ENCODE measurements at places on chromosomes 2 and 18.
A peak's percentile ranks its signal among the peaks of the same experiment; 100 is the strongest.

GRCh38 chr2:240898108-240898730, 2.3 kb upstream of the MAB21L4 start:
- DNase-seq, result no peak

DNA sequence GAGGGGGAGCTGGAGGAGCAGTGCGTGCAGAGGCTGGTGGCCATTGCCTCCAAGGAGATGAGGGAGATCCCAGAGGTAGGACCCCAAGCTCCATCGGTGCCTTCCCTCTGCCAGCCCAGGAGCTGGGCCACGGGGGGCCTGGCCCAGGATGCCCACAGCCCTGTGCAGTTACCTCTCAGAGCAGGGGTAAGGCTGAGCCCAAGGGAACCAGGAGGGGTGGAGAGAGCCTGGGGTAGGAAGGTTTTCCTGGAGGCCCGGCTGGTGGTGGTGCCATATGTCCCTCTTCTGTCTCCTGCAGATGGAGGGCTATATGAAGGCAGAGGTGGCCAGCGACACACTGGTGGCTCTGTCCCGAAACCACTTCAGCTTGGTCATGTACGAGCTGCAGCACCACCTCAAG, 11.4 kb downstream of the MROH2A start:
- DNase-seq, result no peak

- DNase-seq, result no peak
These were observed 213.3 kb upstream of the MMADHC start for GRCh38 chr2:149800624-149801542.

DNA sequence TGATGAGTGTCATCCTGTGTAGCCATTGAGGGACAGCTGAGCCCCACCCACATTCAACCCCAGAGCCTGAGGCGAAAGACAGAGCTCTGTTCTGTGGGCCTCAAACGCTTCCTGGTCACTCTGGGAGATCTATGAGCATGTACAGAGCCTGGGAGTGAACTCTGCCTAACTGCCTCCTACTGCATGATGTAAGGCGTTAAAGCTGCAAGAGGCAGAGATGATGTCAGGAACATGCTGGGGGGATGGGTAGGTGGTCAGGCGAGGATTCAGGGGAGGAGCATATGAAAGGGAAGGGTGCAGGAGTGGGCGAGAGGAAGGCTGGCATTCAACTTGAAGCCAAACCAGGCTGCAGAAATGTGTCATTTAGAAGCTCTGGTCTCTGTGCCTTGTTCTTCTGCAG, 181.0 kb downstream of the TFCP2L1 start:
- no peak for DNase-seq

DNA sequence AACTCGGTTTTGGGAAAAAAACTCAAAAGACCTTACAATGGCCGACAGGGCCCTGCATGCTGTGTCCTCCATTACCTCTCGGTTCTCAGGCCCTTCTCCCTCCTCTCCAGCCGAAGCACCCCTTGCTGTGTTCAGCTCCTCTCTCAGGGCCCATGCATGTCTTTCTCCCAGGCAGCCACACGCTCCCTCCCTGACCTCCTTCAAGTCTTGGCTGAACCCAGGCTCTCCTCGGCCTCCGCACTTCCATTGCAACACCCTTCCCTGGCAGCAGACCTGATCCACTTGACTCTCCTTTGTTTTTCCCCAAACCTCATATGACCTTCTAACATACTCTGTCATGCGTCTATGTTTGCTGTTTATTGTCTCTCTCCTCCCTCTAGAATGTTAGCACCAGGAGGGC, 114.0 kb downstream of the CYP26B1 start:
- DNase-seq, result no peak

- peak; percentile 70 for DNase-seq
These were observed 8.0 kb downstream of the TMBIM1 start for GRCh38 chr2:218284106-218284811.

DNA sequence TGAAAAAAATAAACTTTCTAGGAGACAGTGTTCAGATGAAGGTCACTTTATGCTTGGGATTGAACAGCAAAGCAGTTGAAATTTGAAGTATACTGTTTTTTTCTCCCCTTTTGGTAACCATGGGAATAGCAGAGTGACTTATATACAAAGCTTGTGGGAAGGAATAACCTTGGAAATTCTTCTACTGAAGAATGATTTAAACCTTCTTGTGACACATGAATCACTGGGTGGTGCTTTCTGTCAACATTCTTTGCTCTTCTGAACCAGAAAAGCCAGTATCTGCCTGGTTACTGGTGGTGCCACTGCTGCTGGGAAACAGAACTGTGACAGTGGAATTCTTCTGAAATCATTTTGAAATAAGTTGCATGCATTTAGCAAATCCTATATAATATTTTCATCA, 39.4 kb upstream of the RND3 start:
- no peak for DNase-seq

- DNase-seq, result no peak
These were observed 259.8 kb upstream of the APCDD1 start for GRCh38 chr18:10194592-10194991.

DNA sequence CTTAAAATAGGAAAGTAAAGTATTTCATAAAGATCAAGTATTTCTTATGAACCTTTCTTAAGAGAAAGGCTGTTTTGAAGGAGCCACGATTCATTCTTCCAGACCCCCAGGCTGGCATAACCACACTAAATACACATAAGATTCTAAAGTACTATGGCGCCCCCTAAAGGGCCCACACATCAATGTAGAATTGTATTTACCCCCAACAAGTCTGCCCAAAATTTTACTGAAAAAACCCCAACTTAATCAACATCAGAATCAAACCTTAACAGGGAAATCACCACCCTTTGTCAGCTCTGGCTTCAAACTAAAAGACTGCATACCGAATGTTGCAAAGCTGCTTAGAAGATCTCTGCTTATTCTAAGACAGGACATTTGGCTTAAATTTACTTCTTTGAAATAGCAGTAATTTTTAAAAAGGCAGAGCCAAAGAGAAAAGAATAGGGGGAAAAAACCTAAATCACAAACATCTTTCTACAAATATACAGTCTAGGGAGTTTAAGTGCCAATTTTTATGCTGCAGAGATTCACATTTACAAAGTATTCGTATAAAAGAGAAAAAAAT, 20.4 kb upstream of the BCL2 start:
- DNase-seq, result no peak

- peak; percentile 76 for DNase-seq
These were observed 37.3 kb upstream of the BMP10 start for GRCh38 chr2:68908392-68908970.

GRCh38 chr2:7744827-7745226, 827.6 kb downstream of the RNF144A start:
- DNase-seq, result peak; percentile 41

GRCh38 chr18:55390898-55391297, 197.1 kb downstream of the TCF4 start:
- no peak for DNase-seq

- no peak for DNase-seq
These were observed 2.1 kb upstream of the PARD6G start for GRCh38 chr18:80249217-80250093.

DNA sequence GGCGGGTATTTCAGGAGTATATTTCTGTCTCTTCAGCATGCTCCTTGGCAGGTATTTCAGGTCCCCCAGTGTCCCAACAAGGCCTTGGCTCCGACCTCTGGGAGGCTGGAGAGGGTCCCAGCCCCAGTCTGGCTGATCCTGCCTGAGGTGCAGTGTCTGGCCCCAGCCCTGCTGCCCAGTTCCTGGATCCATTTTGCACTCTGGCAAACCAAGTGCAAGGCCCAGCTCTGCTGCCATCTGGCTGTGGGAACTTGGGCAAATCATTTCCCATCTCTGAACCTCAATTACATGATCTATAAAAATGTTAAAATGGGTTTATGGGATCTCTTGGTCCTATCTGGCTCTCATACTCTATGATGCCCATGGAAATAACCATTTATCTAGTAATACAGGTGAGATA, 63.6 kb downstream of the ZBTB7C start:
- no peak for DNase-seq

DNA sequence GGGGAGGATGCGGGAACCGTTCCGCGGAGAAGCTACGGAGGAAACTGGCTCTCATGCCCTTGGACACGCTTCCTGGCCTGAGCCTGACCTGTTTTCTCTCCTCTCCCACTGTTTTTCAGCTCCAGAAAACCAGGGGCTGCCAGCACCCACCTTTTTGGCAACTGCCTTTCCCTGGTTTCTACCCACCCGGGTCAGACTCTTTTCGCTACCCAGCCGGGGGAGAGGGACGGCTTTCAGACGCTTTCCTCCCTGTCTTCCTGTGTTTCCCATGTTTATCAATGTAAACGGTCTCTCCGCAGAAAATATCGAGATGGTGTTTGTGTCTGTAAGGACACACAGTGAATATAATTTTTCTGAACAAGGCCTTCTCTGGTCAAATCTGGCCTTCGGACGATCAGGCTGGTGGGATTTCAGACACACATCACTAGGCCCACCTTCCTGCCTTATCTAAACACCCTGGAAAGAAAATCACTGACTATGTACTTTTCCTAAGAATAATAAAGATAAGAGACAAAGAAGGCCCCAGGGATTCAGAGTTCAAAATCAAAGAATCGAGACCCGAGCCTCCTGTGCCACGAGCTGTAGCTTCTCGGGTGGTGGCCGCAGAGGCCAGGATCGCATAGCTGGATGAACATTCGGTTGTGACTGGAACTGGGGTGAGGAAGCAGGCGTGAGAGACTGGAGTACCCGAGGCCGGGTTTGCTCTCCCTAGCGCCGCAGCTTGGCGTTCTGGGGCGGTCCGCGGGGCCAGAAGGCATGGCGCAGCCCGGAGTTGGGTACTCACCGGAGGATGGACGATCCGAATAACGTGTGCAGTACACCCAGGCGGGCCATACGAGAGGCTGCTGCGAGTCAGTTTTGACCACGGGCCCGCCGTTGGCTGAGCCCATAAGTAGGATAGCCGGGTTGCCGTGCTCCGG, 1.7 kb downstream of the EN1 start:
- no peak for DNase-seq

DNA sequence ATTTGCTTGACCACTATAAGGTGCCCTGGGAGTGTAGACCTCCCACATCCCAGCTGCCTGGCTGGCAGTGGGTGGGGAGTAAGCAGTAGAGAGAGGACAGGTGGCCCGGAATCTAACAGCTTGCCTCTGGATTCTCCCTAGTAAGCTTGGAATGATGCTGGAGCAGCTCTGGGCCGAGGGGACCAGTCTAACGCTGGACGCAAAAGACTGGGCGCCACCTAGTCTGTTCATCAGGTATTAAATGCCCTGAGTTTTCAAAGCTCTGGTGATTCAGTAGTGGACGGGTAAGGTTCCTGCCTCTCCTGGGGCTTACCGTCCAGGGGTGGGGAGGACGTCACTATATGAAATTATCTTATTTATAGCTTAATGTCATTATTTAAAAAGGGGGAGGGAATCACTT, 648 bp upstream of the LYPD6B start:
- no peak for DNase-seq

- DNase-seq, result no peak
These were observed 38.5 kb downstream of the NPC1 start for GRCh38 chr18:23547846-23548245.

- no peak for DNase-seq
These were observed 342.0 kb upstream of the DLGAP1 start for GRCh38 chr18:4797002-4797685.

- DNase-seq, result no peak
These were observed 43.2 kb upstream of the ACAA2 start for GRCh38 chr18:49856496-49856895.

- DNase-seq, result no peak
These were observed 42.0 kb downstream of the SOCS6 start for GRCh38 chr18:70330887-70331286.

DNA sequence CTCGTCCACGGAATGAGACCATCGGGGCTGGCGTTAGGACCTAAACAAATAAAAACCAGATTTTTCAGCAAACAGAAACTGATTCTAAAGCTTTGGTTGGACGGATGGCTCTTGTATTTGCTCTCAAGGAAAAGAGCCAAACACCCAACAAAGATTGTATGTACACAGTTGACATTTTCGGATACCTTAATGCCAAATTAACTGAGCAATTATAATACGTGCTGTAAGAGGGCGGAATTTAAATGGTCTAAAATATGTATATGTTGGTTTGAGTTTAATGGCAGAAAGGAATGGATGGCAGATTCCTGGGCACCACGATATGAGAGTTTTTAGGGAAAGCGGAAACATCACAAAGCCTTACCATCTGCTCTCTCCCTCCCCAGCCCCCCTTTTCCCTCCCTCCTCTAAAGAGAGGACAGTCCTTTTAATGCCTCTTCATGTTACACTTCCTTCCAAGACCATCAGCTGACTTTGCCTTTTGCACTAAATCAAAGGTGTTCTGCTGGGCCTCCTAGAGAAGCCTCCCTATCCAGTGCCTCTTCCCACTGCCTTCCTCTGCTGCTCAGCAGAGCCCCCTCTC, 33.3 kb downstream of the STAT1 start:
- no peak for DNase-seq

DNA sequence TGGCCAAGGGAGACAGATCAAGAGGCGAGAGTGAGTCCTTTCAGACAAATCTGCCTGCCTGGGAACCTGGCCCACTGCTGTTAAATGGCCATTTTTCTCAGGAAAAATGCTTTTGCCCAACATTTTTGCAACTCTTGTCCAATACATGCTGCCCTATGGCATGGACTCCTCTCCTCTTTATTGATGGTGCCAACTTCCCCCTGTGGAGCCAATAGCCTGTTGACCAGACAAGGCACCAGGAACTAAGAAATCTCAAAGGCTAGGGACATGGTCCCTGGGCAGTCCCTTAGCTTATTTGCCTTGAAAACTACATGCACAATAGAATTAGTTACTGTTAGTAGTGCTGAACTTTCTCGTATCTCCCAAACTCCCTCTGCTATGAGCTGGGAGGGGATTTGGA, 91.8 kb upstream of the ACVR1C start:
- DNase-seq, result no peak

DNA sequence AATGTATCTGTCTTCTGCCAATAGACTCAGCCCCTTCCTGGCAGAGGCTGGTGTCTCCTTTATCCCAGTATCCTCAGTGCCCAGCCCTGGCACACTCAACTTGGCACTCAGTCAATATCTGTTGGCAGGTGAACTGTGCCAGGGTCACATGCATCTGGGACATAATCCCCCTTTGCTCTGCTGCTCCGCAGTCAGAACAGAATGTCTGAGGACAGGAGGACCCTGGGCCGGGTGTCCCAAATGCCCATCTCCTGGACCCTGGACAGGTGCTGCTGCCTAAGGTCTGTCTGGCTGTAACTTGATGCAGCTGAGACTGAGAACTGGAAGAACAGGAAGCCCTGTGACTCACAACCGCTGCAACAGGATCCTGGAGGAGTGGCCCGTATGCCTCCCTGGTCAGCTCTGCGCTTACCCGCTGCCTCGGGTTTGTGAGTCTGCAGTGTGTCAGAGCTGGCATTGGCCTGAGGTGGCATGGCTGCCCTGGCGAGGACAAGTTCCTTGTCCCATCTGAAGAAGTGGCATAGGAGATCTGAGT, 11.4 kb downstream of the HK2 start:
- DNase-seq, result no peak

DNA sequence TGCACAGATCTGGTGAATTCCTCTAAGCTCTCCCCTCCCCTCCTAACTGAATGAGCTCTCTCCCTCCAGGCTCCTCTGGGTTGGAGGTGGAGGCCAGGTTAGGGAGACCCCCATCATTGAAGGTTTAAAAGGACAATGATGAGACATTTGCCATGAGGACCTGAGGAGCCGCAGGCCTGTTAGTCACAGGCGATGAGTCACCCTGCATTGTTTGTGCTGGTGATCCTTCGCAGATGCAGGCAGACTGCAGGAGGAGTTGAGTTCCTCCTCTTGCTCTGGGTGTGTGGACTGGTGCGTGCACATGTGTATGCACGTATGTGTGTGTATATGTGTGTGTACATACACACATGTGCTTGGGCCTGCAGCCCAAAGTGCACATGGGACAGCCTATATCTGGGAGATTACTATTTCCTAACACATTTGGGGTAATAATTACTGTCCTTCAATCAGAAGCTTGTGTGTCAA, 42.0 kb downstream of the MCFD2 start:
- DNase-seq, result peak; percentile 28

- no peak for DNase-seq
These were observed 28.8 kb downstream of the TTC39C start for GRCh38 chr18:24043403-24043802.

Data from activated naive CD8-positive, alpha-beta T cell treated with anti-CD3 and anti-CD28 coated beads for 36 hours (primary cell).